ENCODE measurements at places on chromosomes 11 and 22.

GRCh38 chr11:84130646-84131427 is 844.7 kb upstream of the CCDC90B start:
- no peak overlapping the region for H3K27ac ChIP-seq
- ATAC-seq: no peak
- H3K4me1 ChIP-seq: no peaks in the 10 kb centered on the region
- H3K36me3 ChIP-seq: no peaks in the 10 kb centered on the region

- no peak overlapping the region for H3K4me3 ChIP-seq
- H3K27ac ChIP-seq: no peak overlapping the region
- peaks cover 4% of the 10 kb centered on the region for H3K27me3 ChIP-seq
- H3K36me3 ChIP-seq: no peaks in the 10 kb centered on the region
- peak; percentile 76 for ATAC-seq
Measured at GRCh38 chr11:124402326-124402922, 3.6 kb upstream of the OR8B3 start.

DNA sequence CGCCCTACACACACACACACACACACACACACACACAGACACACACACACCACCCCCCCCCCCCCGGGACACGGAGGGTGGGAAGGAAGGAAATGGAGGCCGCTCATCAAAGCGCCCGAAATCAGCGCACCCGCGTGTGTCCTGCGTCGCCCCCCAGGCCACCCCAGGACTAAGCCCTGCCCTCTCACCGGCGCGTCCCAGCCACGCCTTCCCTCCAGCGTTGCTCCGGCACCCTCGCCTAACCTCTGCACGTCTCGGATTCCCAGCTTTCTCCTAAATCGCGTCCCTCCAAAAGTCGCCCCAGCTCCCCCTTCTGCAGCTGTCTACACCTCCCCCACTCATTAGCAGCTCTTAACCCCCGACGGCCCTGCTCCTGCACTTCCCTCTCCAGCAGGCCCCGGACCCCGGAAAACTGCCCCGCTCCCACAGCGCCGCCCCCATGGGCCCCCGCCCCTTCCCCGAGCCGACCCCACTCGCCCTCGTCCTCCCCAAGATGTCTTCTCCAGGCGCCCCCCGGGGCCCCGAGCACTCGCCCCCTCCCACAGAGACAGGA is 557 bp downstream of the PACSIN2 start:
- no peaks in the 10 kb centered on the region for H3K27me3 ChIP-seq
- H3K27ac ChIP-seq: peak overlapping the region; percentile 88
- peak; percentile 14 for ATAC-seq
- peaks cover 16% of the 10 kb centered on the region for H3K4me1 ChIP-seq

- H3K4me3 ChIP-seq: no peak overlapping the region
- peaks cover 21% of the 10 kb centered on the region for H3K27me3 ChIP-seq
- no peaks in the 10 kb centered on the region for H3K36me3 ChIP-seq
Measured at GRCh38 chr22:32920032-32920628, 118.6 kb downstream of the TIMP3 start.

GRCh38 chr11:133402551-133402950 is 129.8 kb downstream of the OPCML start:
- H3K4me1 ChIP-seq: no peaks in the 10 kb centered on the region
- H3K27me3 ChIP-seq: no peaks in the 10 kb centered on the region
- no peaks in the 10 kb centered on the region for H3K36me3 ChIP-seq
- ATAC-seq: no peak
- no peak overlapping the region for H3K27ac ChIP-seq

DNA sequence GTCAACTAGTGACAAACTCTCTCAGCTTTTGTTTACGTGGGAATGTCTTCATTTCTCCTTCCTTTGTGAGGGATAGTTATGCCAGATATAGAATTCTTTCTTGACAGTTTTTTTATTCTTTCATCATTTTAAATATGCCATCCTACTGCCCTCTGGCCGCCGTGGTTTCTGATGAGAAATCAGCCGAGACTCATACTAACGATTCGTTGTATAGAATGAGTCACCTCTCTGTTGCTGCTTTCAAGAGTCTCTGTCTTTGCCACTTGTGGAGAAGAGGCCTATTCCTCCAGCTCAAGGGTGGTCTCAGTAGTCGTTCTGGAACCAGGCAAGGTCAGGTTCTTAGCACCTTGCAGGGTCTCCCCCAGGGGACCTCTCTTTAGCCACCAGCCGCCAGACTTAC is 8.0 kb downstream of the MYO7A start:
- peak overlapping the region; percentile 5 for H3K27ac ChIP-seq
- peaks cover 14% of the 10 kb centered on the region for H3K4me1 ChIP-seq
- H3K27me3 ChIP-seq: peaks cover 12% of the 10 kb centered on the region
- no peaks in the 10 kb centered on the region for H3K36me3 ChIP-seq
- no peak overlapping the region for H3K4me3 ChIP-seq
- ATAC-seq: peak; percentile 81

GRCh38 chr11:65553301-65554001 is 4.7 kb downstream of the LTBP3 start:
- H3K4me1 ChIP-seq: peaks cover 46% of the 10 kb centered on the region
- H3K27ac ChIP-seq: no peak overlapping the region
- H3K27me3 ChIP-seq: no peaks in the 10 kb centered on the region
- peak overlapping the region; percentile 30 for H3K4me3 ChIP-seq
- H3K36me3 ChIP-seq: peaks cover 52% of the 10 kb centered on the region

DNA sequence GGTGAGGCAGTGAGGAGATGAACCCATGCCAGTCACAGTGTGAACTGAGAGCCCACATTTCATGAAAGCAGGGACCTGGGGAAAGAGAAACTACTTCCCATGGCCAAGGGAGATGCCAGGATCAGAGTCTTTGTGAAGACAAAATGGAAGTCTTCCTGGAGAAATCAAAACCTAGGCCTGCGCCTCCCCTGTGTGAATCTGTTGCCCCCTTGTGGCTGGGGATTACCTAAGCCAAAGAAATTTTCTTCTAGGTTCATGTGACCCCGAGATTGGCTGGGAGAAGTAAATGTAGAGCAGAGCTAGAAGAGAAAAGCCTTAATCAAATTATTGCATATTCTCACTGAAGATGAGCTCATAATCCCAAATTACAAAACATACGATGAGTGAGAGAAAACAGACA is 1075.3 kb downstream of the TBC1D22A start:
- peaks cover 33% of the 10 kb centered on the region for H3K27me3 ChIP-seq
- no peak overlapping the region for H3K27ac ChIP-seq
- H3K36me3 ChIP-seq: no peaks in the 10 kb centered on the region
- no peaks in the 10 kb centered on the region for H3K4me1 ChIP-seq
- no peak overlapping the region for H3K4me3 ChIP-seq
- no peak for ATAC-seq

- peaks cover 90% of the 10 kb centered on the region for H3K36me3 ChIP-seq
- H3K27me3 ChIP-seq: no peaks in the 10 kb centered on the region
- peaks cover 10% of the 10 kb centered on the region for H3K4me1 ChIP-seq
- peak overlapping the region; percentile 89 for H3K4me3 ChIP-seq
Measured at GRCh38 chr11:62664405-62665074, 470 bp downstream of the C11orf98 start.

- no peak for ATAC-seq
- peaks cover 12% of the 10 kb centered on the region for H3K4me1 ChIP-seq
- no peak overlapping the region for H3K4me3 ChIP-seq
- H3K27me3 ChIP-seq: peaks cover 10% of the 10 kb centered on the region
Measured at GRCh38 chr11:36426226-36426848, 83.7 kb downstream of the TRAF6 start.

DNA sequence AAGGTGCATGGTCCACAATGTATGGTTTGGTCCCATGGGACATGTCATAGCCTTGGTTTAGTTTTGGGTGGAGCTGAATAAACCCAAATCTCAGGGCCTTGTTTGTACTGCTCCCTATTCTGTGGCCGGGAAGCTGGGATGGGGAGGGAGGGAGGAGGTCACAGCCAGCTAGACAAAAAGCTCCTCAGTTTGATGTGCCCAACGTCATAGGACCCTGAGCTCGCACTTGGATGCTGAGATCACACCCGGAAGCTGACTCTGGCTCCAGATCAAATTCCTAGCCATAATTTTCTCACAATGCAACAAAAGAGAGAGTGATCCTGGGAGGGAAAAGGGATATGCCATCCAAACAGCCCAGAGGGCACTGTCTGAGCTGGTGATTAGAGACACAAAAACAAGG is 1.5 kb downstream of the HSPB2 start:
- no peak overlapping the region for H3K27ac ChIP-seq
- no peak for ATAC-seq
- no peaks in the 10 kb centered on the region for H3K4me1 ChIP-seq
- H3K27me3 ChIP-seq: peaks cover 46% of the 10 kb centered on the region
- H3K4me3 ChIP-seq: no peak overlapping the region

DNA sequence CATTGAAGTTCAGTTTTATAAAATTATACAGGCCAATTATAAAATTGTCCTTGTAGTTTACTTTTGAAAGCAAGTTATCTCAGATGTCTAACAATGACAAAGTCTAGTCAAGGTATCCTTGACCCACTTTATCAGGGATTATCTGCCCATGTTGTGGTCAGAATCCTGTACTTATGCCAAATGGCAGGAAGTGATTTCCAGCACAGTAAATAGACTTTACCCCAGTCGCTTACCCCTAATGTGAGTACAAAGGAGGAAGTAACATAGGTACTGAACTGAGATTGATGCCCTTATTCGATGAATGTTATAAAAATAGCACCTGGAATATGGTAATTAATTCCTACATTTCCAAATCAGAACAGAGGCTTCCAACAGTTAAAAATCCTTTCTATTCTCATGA is 355.7 kb downstream of the CNTN5 start:
- H3K27me3 ChIP-seq: no peaks in the 10 kb centered on the region
- H3K27ac ChIP-seq: no peak overlapping the region
- ATAC-seq: no peak

GRCh38 chr11:69486773-69487291 is 5.4 kb downstream of the LINC01488 start:
- H3K27me3 ChIP-seq: peaks cover 4% of the 10 kb centered on the region
- no peaks in the 10 kb centered on the region for H3K4me1 ChIP-seq
- H3K4me3 ChIP-seq: no peak overlapping the region

DNA sequence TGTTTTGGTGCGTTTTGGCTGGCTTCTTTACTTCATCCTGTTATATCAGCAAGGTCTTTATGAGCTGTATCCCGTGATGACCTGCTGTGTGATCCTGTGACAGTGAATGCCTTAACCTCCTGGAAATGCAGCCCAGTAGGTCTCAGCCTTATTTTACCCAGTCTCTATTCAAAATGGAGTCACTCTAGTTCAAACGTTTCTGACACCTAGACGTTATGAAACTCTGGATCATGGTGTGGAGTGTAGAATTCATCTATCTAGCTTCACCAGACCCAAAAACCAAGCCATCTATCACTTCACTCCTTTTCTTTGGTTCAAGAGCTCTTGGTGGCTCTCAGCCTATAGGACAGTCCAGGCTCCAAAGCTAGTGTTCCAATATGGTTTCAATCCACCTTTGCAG is 28.2 kb upstream of the ZDHHC13 start:
- H3K4me3 ChIP-seq: no peak overlapping the region
- ATAC-seq: no peak
- H3K27me3 ChIP-seq: peaks cover 26% of the 10 kb centered on the region
- no peak overlapping the region for H3K27ac ChIP-seq

DNA sequence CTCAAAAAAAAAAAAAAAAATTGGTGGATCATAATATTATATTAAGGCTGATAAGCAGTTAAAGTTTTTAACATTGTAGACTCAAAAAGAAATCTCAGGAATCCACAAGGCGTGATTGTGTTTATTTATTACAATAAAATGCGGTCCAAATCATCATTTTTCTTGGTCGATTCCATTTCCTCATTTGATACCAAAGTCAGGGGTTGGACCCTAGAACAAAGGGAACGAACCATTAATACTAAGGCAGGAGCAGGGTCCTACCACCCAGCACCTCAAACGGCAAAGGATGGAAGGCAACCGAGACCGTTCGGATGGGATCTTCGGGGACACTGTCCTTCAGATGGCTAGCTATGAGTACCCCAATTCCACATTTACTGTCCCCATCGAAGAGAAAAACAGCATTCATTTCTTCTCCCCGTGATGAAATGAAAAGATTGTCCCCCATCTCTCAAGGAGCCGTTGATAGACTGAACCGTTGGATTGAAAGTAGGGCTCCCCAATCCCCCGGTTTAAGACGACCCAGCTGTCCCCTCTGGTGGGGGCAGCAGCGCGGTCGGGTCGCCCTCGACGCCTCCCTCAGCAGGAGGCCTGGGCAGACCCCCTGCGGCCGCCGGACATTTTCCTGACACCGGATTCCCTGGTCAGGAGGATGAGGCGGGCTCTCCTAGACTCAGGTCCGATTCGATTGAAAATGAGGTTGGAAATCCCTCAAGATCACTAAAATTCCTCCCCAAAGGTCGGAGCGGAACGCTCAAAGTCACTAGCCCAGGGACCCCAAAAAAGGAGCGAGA is 607 bp downstream of the DMC1 start:
- H3K36me3 ChIP-seq: no peaks in the 10 kb centered on the region
- H3K4me1 ChIP-seq: no peaks in the 10 kb centered on the region
- peak overlapping the region; percentile 90 for H3K4me3 ChIP-seq
- peak; percentile 6 for ATAC-seq
- H3K27me3 ChIP-seq: no peaks in the 10 kb centered on the region

GRCh38 chr11:122308226-122308625 is 192.2 kb upstream of the BLID start:
- no peak overlapping the region for H3K27ac ChIP-seq
- H3K4me1 ChIP-seq: no peaks in the 10 kb centered on the region
- peaks cover 18% of the 10 kb centered on the region for H3K27me3 ChIP-seq
- no peaks in the 10 kb centered on the region for H3K36me3 ChIP-seq
- H3K4me3 ChIP-seq: no peak overlapping the region
- no peak for ATAC-seq

- H3K27me3 ChIP-seq: peaks cover 11% of the 10 kb centered on the region
- no peak for ATAC-seq
- H3K27ac ChIP-seq: no peak overlapping the region
- no peaks in the 10 kb centered on the region for H3K36me3 ChIP-seq
- no peak overlapping the region for H3K4me3 ChIP-seq
Measured at GRCh38 chr22:49300241-49300640, 527.4 kb downstream of the BRD1 start.

DNA sequence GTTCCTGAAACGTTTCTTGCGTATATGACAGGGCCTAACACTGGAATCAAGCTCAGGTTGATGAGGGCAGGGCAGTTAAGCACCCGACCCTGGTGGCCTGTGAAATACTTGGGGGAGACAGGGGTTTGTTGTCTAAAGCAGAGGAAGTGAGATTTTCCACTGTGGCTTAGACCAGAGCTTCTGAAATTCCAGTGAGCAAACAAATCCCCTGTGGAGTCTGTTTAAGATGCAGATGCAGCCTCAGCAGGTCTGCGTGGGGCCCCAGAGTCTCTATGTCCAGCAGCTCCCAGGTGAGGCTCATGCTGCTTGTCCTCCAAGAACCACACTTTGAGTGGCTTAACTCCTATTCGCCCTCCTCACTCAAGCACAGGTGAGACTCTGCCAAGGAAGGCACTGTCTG is 39.1 kb upstream of the PRAME start:
- H3K36me3 ChIP-seq: no peaks in the 10 kb centered on the region
- peaks cover 4% of the 10 kb centered on the region for H3K27me3 ChIP-seq
- ATAC-seq: no peak

Data from activated T-helper 17 cell treated with anti-CD3 and anti-CD28 coated beads, Interleukin-2, amount 50 U/mL, for 72 hours (primary cell).